ENCODE measurements at places on chromosomes 7 and 10.

GRCh38 chr7:153193144-153193595 lies 433.6 kb downstream of the ACTR3B start:
- peak; percentile 40 for DNase-seq

GRCh38 chr7:133975130-133975529 lies 152.0 kb upstream of the LRGUK start:
- no peak for DNase-seq

- no peak for DNase-seq
Observed at GRCh38 chr7:122425731-122426130, 121.2 kb upstream of the FEZF1 start.

DNA sequence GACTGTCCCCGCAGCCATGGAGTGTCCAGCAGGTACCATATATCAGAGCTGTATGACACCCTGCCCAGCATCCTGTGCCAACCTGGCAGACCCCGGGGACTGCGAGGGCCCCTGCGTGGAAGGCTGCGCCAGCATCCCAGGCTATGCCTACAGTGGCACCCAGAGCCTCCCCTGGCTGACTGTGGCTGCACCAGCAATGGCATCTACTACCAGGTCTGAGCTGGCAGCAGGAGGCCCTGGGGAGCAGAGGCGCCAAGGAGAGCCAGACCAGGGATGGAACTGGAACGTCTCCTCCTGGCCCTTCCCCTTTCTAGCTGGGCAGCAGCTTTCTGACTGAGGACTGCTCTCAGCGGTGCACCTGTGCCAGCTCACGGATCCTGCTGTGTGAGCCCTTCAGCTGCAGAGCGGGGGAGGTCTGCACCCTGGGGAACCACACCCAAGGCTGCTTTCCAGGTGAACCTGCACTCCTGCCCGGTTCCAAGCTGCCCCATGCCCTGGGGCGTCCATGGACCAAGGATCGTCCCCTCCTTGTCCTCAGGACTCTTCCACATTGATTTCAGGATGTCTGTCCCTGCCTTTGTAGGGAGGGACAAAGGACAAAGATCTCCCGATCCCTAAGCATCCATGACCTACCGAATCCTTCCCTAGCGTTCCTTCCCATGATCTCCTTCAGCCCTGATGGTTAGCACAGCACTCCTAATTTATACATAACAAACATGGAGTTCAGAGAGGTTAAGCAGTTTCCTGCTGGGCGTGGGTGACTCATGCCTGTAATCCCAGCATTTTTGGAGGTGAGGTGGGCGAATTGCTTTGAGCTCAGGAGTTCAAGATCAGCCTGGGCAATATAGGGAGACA lies 33.3 kb downstream of the EPHB4 start:
- DNase-seq: no peak

- no peak for DNase-seq
Observed at GRCh38 chr7:156819733-156820295, 73.2 kb downstream of the LMBR1 start.

- no peak for DNase-seq
Observed at GRCh38 chr10:12937527-12937926, 64.0 kb downstream of the CCDC3 start.

DNA sequence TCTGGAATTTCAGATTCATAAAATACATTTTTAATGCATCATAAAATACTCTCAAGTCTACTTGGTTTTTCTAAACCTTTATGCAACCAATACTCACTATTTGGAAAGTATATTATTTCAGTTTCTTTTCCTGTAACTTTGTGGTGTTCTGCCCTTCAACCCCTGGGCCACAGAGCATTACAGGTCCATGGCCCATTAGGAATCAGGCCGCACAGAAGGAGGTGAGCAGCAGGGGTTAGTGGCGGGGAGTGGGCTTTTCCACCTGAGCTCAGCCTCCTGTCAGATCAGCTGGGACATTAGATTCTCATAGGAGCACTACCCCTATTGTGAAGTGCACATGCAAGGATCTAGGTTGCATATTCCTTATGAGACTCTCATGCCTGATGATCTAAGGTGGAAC lies 9.7 kb downstream of the SNX13 start:
- no peak for DNase-seq

DNA sequence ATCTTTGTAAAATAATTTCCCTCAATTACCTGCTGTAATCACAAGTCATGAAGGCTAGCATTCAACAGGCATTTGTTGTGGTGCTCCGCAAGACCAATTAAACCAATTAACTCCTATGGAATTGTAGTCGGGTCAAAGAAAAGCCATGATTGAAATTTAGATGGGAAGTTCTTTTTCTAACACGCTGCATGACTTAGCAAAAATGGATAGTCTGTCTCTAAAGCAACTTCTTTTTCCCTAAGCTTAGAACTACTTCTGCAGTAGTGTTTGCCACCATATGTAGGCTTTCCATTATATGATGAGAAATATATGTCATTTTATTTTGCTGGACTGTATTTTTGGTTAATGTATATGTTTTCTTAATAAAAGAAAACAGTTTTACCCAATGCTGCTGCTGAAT lies 119.1 kb downstream of the TSPAN12 start:
- peak; percentile 29 for DNase-seq

GRCh38 chr10:101893510-101894120 lies 50.0 kb upstream of the KCNIP2 start:
- DNase-seq: no peak

DNA sequence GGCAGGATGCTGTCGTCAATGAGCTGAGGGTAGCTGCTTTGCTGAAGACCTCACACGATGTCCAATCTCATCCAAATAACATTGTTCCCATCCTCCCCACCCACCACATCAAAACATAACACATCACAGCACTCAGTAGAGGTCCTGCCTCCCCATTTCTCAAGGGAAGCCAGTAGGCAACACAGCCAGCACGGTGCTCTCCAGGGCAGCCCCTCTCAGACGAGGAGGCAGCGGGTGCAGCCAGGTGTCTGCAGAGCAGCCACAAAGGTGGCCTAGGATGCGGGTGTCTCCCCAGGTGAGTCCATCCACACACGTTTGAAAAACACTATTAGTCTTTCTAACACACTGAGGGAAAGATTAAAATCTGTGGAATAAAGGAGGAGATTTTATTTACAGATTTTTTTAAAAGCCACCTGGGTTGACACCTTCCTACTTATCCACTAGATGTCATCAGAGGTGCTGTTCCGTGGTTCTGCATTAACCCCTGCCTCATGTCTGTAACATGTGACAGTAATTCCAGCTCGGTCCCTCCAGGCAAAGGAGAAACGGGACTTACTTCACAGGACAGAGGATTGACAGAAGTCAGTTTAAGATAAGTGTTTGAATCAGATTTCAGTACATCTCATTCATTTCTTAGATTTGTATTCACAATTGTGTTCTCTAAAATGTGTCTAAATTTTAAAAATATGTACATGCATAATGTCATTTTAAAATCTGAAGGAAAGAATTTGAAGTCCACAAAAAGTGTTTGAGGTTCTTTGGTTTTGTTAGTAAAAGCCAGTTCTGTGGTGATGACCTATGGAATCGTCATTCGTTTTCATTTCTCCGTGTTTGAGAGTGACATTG lies 68.0 kb downstream of the LANCL2 start:
- peak; percentile 14 for DNase-seq

DNA sequence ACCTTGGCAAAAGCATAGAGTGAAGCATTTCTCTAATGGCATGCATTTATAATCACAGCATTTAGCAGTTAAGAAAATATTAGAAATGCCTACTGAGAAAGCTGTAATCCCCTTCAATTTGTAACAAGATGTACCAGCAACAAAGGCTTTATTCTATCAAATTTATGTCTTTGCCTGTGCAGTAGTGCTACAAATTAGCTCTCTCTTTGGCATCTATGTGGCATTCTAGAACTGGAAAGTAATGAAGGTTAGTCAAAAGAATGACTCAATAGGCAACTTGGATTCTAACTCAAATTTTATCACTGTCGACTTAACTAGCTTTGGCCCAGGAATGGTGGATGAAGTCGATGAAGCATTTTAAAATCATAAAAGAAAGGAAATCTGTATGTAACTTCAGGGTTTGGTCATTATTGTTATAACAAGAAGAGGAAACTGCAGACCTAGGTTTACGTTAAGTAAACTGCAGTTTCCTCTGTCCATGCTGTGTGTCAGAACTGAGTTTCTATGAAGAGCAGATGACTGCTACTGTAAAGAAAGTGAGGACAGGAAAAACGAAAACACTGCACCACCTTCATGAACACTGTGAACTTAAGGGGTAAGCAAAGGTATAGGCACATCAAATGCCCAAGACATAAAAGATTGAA lies 140.0 kb downstream of the RAPGEF5 start:
- no peak for DNase-seq

DNA sequence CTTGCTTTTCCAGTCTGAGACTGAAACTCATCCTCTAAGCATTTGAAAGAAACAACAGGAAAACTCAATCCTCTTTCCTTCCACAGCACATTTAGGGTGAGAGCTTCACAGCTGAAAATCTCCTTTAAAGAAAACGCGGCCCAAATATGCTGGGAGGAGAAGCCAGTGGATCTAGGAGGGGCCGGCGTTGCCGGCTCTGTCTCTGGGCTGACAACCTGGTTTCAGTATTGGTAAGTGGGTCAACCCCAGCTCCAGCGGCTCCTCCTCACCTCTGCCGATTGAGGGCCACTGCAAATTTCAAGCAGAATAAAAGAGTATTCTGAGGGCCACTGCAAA lies 75.3 kb upstream of the CPXM2 start:
- DNase-seq: no peak

- no peak for DNase-seq
Observed at GRCh38 chr7:111056371-111056770, 34.6 kb upstream of the LRRN3 start.

GRCh38 chr10:79188154-79188965 lies 119.6 kb downstream of the ZMIZ1 start:
- DNase-seq: no peak

- no peak for DNase-seq
Observed at GRCh38 chr7:120837599-120837998, 20.3 kb downstream of the TSPAN12 start.

- DNase-seq: no peak
Observed at GRCh38 chr7:35652124-35652523, 42.8 kb downstream of the HERPUD2 start.

GRCh38 chr10:112098682-112099081 lies 84.9 kb downstream of the GPAM start:
- no peak for DNase-seq

- DNase-seq: no peak
Observed at GRCh38 chr7:651032-651728, 75.3 kb upstream of the DNAAF5 start.

DNA sequence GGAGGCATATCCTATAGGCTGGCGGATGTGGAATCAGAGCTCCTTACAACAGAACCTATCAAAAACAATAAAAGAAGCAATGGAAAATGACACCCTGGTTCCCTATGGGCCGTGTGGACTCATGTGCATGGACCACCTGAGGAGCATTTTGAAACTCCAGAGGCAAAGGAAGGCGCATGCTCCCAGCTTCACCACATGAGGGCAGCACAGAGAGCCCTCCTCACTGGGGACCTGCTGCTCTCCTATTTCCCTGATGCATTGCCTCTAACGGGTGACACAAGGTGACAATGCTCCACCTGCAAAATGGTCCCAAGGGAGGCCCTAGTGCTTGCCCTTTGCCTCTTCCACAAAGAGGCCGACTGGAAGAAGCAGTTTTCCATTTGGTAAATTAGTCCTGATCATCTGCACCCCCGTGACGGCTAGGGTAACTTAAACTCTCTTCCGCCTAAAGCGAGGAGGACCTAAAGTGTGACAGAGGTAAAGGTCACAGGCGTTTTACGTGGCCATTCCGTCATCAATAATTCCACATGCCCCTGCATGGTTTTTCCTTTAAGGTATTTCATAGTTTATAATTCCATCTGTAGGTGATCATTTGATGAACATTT lies 67.7 kb downstream of the GPAM start:
- no peak for DNase-seq

GRCh38 chr7:155739538-155740143 lies 72.6 kb downstream of the SHH start:
- DNase-seq: no peak

- no peak for DNase-seq
Observed at GRCh38 chr7:31695859-31696614, 9.0 kb downstream of the PPP1R17 start.

DNA sequence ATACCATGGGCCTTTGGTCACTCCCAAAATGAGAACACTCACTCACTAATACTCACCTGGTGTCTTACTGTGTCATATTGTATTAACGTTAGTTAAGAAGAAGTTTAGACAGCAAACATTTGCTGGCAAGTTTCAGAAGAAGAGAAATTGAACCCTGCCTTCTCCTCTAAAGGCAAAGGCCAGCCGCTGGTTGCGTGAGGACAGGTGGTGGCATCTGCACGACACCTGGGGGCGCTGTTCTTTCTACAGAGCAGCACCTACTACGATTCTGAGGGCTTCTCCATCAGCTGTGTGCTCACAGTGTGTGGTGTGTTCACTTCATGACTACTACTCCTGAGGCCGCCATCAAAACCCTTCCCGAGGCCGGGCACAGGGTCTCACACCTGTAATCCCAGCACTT lies 17.9 kb upstream of the CLEC2L start:
- DNase-seq: no peak

GRCh38 chr10:32932225-32932729 lies 25.8 kb downstream of the ITGB1 start:
- DNase-seq: no peak

GRCh38 chr7:157654350-157654749 lies 317.5 kb downstream of the DNAJB6 start:
- DNase-seq: no peak

DNA sequence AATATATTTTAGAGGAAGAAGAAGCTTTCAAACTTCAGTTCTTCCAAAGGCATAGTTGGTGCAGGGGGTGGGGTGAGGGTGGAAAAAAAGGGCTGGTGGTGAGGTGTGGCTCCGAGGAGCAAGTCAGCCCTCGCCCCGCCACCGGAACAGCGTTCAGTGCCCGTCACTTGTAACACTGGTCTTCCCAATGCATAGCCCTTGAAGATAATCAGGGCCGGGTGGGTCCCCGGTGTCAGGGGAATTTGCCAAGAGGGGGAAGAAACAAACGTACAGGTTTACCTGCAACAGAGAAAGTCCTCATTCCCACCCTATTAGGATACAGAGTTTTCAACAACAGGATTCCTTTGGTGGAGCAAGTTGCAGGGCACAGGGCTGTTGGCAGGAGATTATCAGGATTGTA lies 1.5 kb downstream of the SVOPL start:
- DNase-seq: no peak

DNA sequence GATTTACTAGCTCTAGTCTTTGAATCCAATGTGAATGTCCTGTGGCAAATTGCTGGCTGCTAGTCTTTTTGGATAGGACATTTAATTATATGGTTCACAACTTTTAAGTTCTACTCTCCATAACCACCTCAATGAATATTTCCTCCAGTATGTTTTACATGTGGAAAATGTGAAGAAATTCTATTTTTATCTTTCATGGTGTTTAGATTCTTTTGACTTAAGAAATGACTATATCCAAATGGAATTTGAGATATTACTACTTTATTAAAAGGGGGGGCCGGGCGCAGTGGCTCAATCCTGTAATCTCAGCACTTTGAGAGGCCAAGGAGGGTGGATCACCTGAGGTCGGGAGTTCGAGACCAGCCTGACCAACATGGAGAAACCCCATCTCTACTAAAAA lies 202.0 kb downstream of the ARL4A start:
- no peak for DNase-seq

GRCh38 chr10:1289591-1289990 lies 233.4 kb downstream of the WDR37 start:
- DNase-seq: no peak

- DNase-seq: no peak
Observed at GRCh38 chr10:29621161-29621560, 13.6 kb downstream of the SVIL start.

Data from NCI-H1105 (cell line).